ENCODE measurements at places on chromosomes 6 and 20.

GRCh38 chr20:63452821-63453523 lies 19.5 kb downstream of the KCNQ2 start:
- DNase-seq = peak; percentile 58

- DNase-seq = no peak
Measured at GRCh38 chr6:140345935-140346334, 971.5 kb upstream of the CITED2 start.

DNA sequence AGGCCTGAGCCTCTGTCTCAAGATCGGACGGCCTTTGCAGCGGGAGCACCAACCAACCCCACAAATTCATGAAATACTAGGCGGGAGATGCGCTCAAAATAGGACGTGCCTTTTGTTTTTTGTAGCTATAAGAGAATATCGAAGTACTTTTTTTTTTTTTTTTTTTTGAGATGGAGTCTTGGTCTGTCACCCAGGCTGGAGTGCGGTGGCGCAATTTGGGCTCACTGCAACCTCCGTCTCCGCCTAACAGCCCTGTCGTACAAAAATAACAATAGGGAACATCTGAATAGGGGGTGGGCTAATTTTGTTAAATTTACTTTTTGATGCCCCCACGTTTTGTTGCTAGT lies 5.9 kb upstream of the TUBB2A start:
- no peak for DNase-seq

GRCh38 chr20:6277661-6278240 lies 154.9 kb upstream of the FERMT1 start:
- no peak for DNase-seq

DNA sequence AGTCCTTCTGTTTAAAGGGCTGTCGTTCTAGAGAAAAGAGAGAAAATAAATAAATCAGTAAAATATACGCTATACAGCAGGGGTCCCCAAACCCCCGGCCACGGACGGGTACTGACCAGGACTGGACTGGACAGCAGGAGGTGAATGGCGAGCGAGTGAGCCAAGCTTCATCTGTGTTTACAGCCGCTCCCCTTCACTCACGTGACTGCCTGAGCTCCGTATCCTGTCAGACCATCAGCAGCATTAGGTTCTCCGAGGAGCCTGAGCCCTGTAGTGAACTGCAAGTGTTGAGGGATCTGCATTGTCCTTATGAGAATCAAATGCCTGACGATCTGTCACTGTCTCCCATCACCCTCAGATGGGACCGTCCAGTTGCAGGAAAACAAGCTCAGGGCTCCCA lies 76.5 kb downstream of the ZNF217 start:
- no peak for DNase-seq

Data from GM20000 (cell line).